ENCODE measurements at places on chromosomes 3 and 15.

- DNase-seq = no peak
These were observed 4.4 kb upstream of the DLG1 start for GRCh38 chr3:197302696-197303341.

- DNase-seq = no peak
These were observed 238.2 kb upstream of the HES1 start for GRCh38 chr3:193897731-193898180.

GRCh38 chr3:194056731-194057415, 79.1 kb upstream of the HES1 start:
- DNase-seq = no peak

DNA sequence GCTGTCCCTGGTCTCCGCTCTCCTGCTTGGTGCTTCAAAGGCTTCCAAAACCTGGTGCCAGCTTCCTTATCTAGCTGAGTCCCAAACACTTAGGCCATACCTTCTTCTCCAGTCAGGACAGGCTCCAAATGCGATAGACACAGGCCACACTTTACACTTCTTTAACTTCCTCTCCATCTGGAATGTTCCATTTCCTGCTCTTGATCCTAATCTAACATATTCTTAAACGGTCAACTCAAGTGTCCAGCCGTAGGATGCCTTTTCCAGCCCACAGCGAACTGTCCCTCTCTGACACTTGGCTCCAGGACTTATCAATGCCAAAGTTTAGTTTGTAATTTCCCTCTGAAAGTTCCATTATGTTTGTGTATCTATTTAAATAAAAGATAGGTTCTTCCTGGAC, 19.2 kb upstream of the PLA2G4F start:
- DNase-seq = no peak

GRCh38 chr15:88300861-88301260, 44.3 kb upstream of the NTRK3 start:
- no peak for DNase-seq

GRCh38 chr15:20671675-20672074, 130.1 kb upstream of the GOLGA6L6 start:
- DNase-seq = no peak

- no peak for DNase-seq
These were observed 215.2 kb upstream of the BCHE start for GRCh38 chr3:166052440-166052839.

- no peak for DNase-seq
These were observed 96.1 kb downstream of the GSK3B start for GRCh38 chr3:119998166-119998565.

- DNase-seq = no peak
These were observed 45.5 kb downstream of the RASGRF1 start for GRCh38 chr15:79045041-79045440.

DNA sequence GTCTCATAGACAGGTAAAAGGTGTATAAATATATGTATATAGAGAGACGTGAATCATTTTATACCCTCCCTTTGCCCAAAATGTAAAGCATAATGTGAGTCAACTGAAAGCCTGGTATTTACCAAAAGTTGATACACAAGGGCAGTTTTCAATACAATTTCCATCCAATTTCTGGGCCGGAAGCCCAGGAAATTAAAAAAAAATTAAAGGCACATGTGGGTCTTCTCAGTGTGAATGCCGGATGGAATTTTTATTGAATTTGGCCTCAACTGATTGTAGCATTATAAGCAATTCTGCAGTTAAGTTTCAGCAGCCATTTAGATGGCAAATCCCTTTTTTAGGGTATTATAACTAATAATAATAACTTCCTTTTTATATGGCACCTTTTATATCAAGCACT, 3.3 kb upstream of the CNTN3 start:
- no peak for DNase-seq

DNA sequence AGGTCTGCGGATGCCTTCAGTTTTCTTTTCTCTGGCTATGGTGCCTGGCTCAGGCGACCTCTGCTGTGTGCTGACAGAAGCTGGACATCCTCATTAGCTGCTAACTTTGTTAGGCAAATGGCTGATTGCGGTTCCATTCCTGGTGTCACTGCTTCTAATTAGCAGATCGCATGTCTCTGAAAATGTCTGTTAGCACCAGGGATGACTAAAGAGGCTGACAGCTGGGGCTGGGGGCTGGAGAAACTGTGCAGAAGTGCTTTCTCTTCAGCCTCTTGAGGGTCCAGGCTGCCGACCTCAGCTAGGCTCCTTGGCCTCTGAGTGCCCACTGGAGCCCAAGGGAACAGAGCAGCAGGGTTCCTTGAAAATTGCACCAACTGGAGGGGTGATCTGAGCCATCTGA, 39.3 kb downstream of the CHCHD6 start:
- DNase-seq = no peak

GRCh38 chr3:70824078-70824477, 511.6 kb upstream of the MDFIC2 start:
- no peak for DNase-seq

GRCh38 chr15:73265536-73266153, 103.1 kb downstream of the HCN4 start:
- DNase-seq = peak; percentile 13

DNA sequence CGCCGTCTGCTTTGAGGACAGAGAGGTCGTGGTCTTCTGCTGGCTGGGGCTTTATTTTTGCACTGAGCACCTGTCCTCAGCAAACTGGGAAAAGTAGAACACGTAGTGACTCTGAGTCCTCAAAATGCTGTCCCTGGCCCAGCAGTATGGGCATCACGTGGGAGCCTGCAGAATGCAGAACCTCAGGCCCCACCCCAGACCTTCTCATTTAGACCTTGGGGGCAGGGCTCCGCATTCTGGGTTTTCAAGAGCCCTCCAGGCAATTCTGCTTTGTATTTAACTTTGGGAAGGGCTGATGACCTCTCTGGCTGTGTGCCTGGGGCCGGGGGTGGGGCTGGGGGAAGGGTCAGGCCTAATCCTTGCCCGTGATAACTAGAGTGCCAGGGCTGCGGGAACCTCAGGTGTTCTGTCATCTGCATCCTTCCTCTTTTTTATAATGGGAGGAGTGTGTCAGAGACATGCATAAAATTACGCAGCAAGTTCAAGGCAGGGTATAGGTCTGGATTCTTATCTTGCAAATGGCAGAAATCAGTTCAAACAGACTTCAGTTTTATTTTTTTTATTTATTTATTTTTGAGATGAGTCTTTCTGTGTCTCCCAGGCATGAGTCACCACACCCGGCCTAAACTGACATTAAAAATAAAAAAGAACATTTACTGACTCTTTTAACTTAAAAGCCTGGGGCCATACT, 11.1 kb downstream of the SLC6A6 start:
- DNase-seq = no peak

GRCh38 chr3:186678604-186679003, 12.8 kb downstream of the HRG start:
- DNase-seq = no peak

DNA sequence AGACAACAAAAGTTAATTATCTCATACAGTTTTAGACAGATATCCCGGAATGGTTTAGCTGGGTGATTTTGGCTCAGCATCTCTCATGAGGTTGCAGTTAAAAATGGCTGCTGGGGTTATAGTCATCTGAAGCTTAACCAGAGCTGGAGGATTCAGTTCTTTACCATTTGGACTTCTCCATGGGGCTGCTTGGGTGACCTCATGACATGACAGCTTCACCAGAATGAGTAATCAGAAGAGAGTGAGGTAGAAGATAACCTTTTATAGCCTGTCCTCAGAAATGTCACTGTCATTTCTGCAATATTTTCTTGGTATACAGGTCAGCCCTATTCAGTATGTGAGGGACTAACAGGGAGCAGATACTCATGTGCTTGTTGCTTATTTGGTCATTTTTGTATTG, 30.9 kb downstream of the TFG start:
- DNase-seq = no peak

DNA sequence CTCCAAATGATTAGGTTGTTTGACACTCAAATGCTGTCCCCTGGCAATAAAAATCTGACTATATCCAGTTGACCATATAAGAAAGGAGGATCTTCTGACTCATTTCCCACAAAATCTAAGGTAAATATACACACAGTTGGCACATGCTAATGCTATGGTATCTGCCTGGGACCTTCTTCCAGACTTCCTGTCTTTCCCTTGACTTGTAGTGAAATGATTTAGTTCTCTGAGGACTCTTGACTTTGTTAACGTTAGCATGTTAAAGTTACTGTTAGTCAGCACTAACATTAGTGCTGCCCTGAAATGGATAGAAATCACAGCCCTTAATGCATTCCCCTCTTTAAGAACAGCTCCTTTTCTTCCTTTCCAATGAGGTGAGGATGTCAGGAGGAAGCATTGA, 124.3 kb upstream of the LSAMP start:
- DNase-seq = no peak

DNA sequence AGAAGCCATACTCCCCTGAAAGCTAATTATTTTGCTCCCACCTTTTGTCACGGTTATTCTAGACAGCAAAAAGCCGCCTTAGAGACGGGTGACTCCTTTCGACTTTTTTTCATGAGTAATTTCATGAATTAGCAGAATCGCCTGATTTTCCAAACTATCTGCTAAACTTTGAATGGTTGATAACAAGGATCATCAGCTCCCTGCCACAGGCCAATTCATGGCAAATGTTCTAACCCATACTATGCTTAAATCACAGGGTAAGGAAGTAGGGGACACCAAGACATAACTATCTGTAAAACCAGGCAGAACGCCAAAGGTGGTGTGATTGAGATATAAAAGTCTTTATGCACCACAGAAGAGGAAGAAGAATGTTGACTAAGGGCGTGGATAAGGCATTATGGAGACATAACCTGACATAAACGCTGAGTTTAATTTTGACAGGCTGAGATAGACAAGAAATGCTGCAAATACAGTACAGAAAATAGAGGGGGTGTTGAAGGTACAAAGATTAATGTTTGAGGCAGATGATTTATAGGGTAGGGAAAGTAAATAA, 891 bp upstream of the DMXL2 start:
- DNase-seq = no peak

DNA sequence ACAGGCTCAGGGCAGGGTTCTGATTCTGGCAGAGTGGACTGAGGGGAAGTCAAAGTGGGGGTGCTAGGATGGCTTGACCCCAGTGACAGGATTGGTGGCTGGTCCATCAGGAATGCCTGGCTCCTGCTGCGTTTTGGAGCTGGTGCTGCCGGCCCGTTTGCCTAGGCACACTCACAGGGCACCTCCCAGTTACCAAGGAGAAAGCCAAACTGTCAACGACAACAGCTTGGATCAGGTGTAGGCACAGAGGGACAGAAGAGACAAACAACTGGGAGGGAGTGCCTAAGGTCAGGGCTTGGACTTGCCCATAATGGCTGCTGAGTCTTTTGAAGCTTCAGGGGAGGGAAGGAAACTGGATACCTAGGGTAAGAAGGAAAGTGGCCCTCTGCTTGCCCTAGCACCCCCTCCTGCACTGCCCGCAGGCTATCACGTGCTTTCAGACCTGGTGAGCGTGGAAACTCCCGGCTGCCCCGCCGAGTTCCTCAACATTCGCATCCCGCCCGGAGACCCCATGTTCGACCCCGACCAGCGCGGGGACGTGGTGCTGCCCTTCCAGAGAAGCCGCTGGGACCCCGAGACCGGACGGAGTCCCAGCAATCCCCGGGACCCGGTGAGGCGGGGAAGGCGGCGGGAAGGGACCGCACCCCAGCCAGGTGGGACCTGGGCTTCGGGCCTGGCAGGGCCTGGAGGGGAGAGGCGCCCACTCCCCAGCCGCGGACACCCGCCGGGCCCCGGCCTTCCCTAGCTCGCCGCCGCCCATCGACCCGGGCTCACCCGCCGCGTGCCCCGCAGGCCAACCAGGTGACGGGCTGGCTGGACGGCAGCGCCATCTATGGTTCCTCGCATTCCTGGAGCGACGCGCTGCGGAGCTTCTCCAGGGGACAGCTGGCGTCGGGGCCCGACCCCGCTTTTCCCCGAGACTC, 5.1 kb downstream of the DUOX1 start:
- DNase-seq = no peak

GRCh38 chr15:41967506-41968206, 4.7 kb downstream of the EHD4 start:
- DNase-seq = no peak

- DNase-seq = no peak
These were observed 173.8 kb upstream of the BCL6 start for GRCh38 chr3:187919048-187919447.

DNA sequence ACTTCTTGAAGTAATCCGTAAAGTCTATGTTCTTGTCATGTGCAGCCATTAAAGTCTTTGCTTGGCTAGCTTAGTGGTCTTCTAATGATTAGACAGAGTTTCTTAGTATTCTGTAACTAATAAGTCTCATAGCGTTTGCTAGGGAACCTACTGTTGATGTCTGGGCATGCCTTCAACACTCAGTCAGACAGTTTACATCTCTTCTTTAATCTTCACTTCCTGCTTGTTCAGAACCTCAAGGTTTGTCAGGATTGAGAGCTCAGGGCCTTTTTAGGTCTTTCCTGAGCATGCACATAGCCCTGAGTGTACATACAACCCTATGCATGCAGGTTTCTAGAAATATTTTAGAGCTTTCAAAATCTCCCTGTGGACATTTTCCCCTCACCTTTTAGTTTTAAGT, 426.3 kb downstream of the AGBL1 start:
- DNase-seq = no peak

- no peak for DNase-seq
These were observed 98.5 kb downstream of the FRMD5 start for GRCh38 chr15:44096596-44096995.

- DNase-seq = no peak
These were observed 22.5 kb downstream of the CCR4 start for GRCh38 chr3:32973982-32974381.

DNA sequence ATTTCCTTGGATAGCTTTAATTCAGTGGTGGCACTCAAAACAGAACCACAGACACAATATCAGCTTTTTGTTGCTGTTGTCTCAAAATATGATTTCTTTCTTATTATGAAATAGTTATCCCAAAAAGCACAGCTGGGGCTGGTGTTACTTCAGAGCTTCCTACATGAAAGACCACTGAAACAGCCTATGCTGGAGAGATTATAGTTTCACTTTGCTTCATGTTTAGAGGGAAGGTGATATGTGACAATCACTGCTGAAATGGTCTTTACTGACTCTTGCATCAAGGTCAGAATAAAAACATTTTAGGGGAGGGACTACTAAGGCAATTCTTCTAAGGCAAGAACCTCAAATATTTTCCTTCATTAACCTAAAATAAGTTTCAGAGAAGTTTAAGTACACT, 190.7 kb downstream of the TNIK start:
- DNase-seq = no peak

GRCh38 chr3:127750226-127751031, 71.9 kb downstream of the MGLL start:
- no peak for DNase-seq

DNA sequence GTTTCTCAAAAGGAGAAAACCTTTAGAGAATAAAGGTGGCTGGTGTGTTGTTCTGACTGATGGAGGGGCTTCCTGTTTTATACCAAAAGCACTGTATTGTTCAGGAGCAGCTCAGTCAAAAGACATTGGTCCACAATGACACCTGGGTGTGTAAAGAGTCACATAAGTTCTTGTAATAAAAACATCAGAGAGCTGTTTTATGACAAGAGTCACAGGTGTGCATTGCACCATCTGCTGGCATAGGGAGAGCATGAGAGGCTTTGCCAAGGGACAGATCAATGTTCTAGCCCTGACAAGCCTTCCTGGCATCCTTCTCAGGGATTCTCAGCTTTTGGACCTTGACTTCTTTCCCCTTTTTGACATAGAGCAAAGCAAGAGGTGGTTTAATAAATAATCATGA, 20.4 kb downstream of the ARPP21 start:
- DNase-seq = no peak

- DNase-seq = no peak
These were observed 85.6 kb upstream of the IQSEC1 start for GRCh38 chr3:13158871-13159270.

- DNase-seq = no peak
These were observed 6.6 kb upstream of the RHCG start for GRCh38 chr15:89502867-89503595.
